GM12878 (cell line): ENCODE measurements at places on chromosomes 3 and 15.

DNA sequence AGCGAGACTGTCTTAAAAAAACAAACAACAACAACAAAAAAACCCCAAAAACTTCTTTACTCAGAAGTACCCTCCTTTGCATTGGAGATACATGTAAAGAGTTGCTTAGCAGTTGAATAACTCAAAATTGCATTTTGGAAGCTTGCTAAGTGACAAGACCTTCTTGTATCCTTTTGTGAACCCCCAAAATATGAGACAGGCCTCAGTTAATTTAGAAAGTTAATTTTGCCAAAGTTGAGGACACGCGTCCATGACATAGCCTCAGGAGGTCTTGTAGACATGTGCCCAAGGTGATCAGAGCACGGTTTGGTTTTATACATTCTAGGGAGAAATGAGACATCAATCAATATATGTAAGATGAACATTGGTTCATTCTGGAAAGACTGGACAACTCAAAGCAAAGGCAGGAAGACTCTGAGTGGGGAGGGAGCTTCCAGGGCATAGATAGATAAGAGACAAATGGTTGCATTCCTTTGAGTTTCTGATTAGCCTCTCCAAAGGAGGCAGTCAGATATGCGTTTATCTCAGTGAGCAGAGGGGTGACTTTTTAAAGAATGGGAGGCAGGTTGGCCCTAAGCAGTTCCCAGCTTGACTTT lies 1.7 kb upstream of the ARF4 start:
- no peak for DNase-seq

GRCh38 chr3:195916291-195916690 lies 7.9 kb upstream of the TNK2 start:
- no peak for DNase-seq

- DNase-seq: no peak
These were observed 824 bp upstream of the CILP start for GRCh38 chr15:65212097-65212496.

DNA sequence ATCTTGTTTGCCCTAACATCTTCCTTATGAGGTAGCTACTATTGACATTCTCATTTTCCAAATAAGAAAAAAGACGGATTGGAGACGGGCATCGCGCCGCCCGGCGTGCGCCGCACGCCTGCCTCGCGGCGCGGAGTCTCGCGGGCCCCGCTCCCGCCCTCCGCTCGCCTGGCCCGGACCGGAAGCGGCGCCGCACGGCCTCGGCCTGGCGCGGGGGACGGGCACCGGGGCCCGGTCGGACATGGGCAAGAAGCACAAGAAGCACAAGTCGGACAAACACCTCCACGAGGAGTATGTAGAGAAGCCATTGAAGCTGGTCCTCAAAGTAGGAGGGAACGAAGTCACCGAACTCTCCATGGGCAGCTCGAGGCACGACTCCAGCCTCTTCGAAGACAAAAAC lies 112.0 kb downstream of the IL12A start:
- no peak for DNase-seq

- DNase-seq: no peak
These were observed 302.2 kb upstream of the CTDSPL start for GRCh38 chr3:37559461-37559860.

DNA sequence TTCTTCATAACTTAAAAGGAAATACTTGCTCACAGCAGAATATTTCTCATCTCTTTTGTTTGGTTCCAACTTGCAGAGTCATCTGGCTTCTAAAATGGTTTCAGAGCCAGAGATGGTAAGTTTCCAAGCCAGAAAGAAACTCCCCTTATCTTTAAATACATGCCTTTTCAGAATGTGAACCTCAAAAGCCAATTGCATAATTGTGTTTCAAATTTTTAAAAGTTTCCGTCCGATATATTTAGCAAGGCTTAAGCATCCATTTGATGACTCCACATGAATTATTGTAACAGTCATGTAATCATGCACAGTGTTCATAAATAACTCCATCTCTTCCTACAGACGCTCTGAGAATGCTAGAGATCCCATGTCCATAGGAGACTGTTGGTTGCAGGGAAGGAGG lies 40.6 kb upstream of the C3orf80 start:
- no peak for DNase-seq

DNA sequence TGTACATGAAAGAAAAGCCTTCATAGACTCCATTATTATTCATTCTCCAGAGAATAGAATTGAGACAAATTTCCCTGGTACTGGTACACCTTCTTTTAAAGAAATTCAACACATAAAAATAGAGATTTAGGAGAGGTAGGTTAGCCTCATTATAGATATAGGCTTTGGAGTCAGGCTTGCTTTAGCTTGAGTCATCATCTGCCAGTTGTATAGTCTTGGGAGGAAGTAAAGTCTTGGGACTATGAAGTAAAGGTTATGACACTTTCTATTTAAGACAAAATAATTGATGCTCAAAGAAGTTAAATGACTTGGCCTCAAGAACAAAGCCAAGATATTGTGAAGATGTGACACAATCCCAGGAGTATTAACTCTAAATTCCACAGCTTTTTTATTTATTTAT lies 4.3 kb downstream of the HRG start:
- DNase-seq: no peak

GRCh38 chr15:68502398-68502901 lies 70.5 kb upstream of the ITGA11 start:
- DNase-seq: no peak

GRCh38 chr3:161393803-161394202 lies 22.5 kb upstream of the SPTSSB start:
- DNase-seq: no peak

DNA sequence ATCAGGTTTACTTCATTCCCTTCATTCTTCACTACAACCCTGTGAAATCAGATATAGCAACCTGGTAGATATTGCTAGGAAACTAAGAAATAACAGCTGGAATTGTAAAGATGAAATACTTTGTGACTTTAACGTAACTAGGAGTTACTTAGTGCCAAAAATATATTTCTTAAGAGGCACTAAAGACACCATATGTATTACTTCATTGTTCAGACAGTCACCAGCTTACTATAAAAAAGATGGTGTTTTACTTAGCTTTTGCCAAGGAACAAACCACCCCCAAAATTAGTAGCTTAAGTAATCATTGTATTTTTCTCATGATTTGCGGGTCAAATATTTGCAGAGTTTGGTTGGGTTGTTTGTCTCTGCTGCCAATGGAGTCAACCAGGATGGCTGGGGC lies 62.5 kb downstream of the PROS1 start:
- DNase-seq: no peak

DNA sequence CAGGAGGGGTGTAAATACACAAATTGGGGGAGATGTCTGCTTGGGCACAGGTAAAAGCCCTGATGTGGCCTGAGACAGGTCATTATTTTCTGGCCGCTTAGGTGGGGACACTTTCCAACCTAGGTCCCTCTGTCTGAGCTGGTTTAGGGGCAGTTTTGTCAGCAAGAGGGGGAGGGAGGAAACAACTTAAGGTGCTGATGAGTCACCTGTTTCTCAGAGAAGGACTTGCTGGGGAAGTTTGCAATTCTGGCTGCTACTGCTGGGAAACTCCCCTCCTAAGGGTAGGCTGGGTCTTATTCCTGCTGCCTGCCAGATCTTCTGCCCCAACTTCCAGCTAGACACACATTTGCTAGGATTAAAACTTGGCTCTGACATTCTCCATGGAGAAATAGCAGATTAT lies 4.8 kb upstream of the RHOV start:
- no peak for DNase-seq

- DNase-seq: no peak
These were observed 10.3 kb downstream of the RPS17 start for GRCh38 chr15:82530006-82530405.

- no peak for DNase-seq
These were observed 1.3 kb downstream of the GREM1 start for GRCh38 chr15:32718821-32719716.

DNA sequence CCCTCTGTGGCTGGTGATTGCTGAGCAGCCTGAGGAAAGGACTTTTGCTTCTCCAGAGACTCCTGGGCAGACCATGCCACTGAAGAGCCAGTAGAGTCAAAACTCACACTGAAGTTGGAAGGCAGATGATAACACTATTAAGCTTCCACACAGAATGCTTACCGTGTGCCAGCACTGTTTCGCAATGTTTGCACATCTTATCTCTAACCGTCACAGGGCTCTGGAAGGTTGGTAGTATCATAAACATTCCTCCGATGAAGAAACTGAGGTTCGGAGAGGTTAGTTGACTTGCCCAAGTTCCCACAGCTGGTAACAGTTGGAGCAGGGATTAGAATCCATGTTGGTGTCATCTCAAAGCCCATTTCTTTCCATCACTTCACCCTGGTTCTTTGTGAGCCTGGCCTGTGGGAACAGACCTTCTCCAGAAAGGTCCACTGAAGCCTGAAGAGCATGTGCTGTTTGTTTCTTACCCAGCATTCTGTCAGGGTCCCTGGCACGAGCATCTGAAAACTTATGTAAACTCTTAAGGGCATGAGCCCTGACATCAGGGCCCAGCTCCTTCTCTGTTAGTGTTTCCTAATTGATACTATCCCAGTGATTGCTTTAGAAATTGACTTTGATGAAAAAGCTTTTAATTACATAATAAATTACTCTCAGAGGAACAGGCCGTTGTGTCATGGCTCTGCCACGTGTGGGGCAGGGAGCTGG lies 77.0 kb upstream of the PRR23C start:
- no peak for DNase-seq

GRCh38 chr3:182116386-182116785 lies 404.7 kb downstream of the SOX2 start:
- no peak for DNase-seq

- no peak for DNase-seq
These were observed 52.4 kb upstream of the FNDC3B start for GRCh38 chr3:171986757-171987518.

DNA sequence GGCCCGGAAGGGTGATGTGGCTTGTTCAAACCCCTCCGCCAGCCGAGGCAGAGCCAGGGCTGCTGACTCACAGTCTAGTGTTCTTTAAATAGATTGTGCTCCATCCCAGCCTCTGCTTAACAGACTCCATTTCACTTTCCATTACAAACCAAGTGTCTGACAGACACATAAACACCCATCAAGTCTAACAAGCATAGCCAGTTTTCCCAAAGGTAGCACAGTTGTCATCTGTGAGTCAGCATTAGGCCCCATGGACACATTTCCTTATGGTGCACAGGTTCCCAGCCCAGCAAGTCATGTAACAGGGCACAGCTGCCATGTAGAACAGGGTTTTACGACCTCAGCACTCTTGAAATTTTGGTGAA lies 109.9 kb upstream of the RAP2B start:
- DNase-seq: no peak

DNA sequence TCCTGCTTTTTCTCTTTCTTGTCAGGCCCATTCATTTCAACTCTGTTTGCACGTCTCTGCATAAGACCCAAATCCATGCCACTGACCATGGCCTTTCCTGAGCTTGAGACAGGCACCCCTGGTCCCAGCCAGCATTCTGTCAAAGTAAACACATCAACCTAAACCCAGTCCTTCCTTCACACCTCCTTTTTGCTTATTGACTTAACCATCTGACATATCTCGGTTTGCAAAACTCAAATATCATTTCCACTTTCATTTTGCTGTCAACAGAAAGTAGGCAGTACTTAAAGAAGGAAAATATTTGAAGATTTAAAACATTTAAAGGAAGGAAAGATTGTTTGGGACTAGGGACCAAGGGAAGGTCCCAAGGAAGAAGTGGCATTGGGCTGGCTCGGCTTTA lies 48.2 kb upstream of the KBTBD8 start:
- DNase-seq: no peak
